ENCODE measurements at places on chromosomes 3 and 15.
A peak's percentile ranks its signal among the peaks of the same experiment; 100 is the strongest.

- DNase-seq, result no peak
Observed at GRCh38 chr3:9169326-9169725, 80.1 kb downstream of the SRGAP3 start.

DNA sequence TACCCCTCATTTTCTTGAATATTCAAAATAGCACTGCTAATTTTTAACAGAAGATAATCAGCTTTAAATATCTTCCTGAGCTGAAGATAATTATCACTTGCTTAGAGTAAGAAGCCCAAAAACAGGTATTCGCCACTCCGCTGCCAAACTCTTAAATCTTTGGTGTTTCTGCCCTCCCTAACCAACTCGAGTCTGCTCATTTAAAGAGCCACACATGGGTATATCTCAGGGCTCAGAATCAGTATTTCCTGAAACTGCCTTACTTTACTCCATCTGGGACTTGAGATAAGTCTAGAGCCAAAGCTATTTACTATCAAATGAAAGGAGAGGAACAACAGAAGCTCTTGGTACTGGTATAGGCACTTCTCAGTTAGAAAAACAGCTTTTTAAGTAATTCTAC lies 10.8 kb downstream of the PDCD10 start:
- DNase-seq, result no peak

GRCh38 chr3:184691397-184692231 lies 20.2 kb downstream of the MAGEF1 start:
- no peak for DNase-seq

DNA sequence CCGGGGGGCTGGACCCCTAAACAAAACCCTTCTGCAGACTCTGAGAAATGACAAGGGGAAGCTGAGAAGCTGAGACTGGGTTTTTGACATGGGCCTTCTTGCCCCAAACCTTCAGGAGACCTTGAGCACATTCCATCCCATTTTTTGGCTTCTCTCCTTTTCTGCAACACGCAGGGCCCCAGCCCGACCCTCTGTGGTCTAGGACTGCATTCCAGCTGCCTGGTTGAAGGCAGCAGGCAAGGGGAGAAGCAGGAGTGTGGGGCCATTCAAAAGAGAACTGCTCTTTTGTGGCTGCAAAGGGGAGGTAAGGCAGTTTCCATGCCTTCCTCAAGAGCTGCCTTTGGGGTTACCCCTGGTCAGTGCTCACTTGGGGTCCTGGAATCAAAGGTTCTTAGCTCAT lies 263.0 kb downstream of the TLE3 start:
- no peak for DNase-seq

- DNase-seq, result no peak
Observed at GRCh38 chr3:8399686-8400085, 101.9 kb upstream of the LMCD1 start.

- DNase-seq, result no peak
Observed at GRCh38 chr3:152683521-152683999, 151.4 kb upstream of the P2RY1 start.

DNA sequence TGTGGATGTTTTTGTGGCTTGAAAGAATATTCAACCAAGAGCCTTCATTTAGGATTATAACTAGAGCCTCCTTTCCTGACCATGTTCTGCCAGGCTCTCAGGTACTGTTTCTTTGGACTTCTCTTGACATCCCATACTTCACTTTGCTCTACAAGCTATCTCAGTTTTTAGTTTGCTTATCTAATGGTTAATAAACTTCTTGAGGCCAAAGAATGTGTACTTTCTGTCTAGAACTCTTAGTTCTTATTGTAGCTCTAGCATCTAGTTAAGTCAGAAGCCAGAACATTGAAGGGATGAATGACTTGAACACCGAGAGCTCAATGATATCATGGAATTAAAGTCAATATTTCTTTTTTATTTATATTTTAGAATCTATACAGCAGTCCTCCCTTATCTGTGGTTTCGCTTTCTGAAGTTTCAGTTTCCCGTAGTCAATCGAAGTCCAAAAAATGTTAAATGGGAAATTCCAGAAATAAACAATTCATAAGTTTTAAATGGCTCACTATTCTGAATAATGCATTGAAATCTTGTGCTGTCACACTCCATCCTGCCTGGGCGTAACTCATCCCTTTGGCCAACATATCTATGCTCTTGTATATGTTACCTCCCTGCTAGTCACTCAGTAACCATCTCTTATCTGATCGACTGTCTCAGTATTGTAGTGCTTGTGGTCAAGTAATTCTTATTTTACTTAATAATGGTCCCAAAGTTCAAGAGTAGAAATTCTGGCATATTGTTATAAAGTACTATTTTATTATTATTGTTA lies 368.6 kb upstream of the RBMS3 start:
- DNase-seq, result peak; percentile 13
